ENCODE measurements at places on chromosomes 1 and 21.

GRCh38 chr21:45292399-45293219 is 4.9 kb upstream of the POFUT2 start:
- DNase-seq = peak; percentile 50

DNA sequence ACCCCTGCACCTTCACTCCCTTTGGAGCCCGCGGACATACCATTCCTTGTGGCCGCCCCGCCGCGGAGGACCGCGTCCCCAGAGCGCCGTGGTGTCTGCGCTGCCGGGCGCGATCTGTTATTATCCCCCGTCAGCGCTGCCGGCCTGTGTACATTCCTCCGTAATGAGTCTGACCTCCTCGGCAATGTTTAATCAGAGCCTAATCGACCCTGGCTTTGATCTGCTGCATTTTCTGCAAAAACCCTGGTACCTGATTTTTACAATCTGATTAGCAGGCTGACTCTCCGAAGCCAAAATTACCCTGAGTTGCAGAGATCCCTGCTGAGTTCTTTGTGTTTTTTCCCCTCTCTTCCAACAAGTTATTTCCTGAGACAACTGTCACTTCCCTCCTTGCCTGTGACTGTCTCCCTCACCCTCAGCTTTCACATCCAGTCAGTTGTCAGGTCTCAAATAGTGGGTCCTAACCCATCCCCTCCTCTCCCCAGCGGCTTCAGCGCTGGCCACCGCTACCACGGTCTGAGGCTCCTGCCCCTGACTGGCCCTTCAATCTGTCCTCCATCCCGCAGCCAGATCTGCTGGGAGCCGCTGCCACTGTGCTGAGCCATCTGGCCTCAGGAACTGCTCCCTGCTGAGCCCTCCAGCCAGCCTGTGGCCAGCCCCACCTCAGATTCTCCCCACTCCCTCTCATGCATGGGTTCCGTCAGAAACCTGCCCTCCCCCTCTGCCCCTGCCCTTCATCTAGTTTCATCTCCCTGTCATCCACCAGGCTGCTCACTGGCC is 53.5 kb downstream of the GLIS1 start:
- no peak for DNase-seq

DNA sequence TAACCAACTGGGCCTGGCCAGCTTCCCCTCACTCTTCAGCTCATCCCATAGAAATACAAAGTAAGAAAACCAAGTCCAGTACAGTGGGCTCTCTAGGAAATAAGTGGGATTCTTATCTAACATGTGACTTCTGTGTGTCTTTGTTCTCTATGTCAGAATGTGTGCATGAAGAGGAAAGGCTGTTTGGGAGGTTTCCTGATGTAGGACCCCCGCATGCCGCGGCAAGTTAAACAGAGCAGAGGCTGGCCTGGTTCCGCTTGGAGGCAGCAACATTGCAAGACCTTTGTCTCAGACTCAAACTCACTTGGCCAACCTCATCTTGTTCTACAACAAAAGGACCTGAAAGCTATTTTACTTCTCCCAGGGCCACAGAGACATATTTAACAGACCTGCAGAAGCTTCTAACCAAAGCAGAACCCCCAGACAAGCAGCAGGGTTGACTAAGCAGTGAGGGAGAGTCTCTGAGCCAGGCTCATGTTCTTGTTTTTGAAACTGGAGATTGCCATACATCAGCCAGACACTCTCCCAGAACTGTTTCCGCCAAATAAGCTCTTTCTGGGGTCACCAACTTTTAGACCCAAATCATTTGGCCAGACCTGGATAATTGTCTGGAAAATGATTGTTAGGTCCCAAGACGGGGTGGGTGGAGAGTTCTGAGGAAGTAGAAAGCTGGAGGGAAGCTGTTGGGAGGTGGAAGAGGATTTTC is 6.2 kb downstream of the MTARC2 start:
- DNase-seq = no peak

- DNase-seq = no peak
Measured at GRCh38 chr1:68542586-68542985, 45.7 kb upstream of the DEPDC1 start.

DNA sequence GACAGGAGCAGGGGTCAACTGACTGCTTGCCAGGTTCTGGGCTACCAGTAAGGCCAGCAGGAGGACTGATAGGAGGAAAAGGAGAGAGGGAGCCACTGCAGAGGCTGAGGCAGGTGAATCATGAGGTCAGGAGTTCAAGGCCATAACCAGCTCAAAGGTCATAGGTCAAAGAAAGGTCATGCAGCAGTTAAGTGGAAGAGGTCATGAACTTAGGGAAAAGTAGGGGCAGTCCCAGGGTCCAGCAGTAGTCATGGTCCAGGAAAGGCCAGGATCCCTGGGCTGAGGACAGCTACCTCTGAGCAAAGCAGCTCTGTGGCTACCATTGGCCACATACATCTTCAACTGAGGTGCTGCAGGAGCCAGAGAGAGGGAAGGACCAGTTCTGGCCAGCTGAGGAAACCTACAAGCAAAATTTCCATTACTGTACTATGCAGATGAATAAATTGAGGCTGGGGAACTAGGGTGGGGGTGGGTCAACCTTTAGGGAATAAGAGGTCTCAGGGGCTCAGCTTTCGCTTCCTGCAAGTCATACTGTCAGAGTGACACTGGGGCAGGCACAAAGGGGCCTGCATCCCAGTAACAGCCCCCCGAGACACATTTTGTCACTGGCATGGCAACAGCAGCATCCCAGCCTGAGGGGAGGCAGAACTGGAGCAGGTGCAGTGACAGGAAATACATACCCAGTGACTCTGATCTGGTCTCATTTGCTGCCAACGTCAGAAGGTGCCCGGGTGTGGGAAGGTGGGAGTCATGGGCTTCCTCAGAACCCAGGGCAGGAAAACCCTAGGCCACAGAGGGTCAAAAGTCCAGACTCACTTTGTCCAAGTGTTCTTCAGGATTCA is 5.2 kb upstream of the INPP5B start:
- no peak for DNase-seq

DNA sequence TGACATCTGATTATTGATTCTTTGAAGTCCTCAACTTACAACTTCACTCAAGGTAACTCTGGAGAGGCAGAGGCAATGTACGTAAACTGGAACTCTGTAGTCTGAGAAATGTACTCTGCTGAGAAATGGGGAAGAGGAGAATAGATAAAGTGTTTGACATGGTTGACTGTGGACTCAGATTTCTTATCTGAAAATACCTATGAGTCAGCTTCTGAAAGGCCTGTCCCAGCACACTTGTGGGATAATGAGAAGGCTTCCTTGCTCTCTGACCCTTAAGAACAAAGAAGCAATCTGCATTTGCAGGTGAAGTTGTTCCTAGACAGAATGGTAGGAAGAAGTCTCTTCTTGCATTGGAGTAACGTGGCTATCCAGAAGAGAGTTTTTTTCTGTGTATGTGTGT is 1573.5 kb downstream of the BRINP3 start:
- no peak for DNase-seq

GRCh38 chr1:56080123-56080522 is 499.2 kb downstream of the PLPP3 start:
- no peak for DNase-seq

DNA sequence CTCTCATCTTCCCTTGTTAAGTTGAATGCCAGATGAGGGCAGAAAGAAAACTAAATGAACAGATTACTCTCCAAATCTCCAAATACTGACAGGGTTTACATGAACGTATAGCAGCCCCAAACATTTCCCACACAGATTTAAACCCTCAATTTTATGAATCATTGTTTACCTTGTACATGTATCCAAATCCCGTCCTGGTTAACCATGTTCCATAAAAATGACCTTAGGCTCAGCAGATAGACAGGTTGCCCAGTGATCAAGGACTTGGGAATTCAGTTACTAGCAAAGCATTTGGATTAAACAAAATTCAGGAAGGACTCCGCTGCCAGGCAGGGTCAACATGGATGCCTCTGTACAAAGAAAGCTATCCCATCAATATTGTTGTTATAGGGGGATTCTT is 213.5 kb downstream of the GPATCH2 start:
- no peak for DNase-seq

- DNase-seq = peak; percentile 32
Measured at GRCh38 chr21:34983680-34984086, 65.4 kb downstream of the RUNX1 start.

DNA sequence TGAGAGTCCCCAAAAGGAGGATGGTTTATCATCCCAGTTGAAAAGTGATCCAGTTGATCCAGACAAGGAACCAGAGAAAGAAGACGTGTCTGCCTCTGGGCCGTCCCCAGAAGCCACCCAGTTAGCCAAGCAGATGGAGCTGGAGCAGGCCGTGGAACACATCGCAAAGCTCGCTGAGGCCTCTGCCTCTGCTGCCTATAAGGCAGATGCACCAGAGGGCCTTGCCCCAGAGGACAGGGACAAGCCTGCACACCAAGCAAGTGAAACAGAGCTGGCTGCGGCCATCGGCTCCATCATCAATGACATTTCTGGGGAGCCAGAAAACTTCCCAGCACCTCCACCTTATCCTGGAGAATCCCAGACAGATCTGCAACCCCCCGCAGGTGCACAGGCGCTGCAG is 43.3 kb downstream of the ZBTB17 start:
- DNase-seq = no peak

- DNase-seq = no peak
Measured at GRCh38 chr21:37207441-37208009, 59.6 kb downstream of the VPS26C start.

DNA sequence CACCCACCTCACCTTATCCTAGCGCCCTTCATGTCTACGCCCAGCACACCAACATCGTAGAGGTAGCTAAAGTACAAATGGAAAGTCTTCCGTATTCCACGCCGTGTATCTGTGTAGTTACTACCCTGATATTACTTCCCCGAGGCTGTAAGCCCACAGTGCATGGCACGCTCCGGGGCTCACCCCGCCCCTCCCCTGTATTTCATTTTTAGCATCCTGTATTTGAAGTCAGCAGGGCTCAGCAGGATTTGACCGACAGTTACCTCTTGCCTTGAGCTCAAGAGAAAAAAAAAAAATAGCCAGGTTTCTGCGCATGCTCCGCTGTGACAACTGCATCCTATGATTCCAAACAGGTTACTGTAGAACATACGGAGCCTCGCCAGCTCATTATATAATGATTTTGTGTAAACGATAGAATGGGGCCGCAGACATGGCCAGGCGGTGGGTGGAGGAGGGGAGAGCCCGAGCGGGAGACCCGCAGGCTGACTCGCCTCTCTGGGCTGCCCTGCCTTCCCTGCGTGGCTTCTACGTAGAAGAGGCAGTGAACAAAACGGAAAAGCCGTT is 1.3 kb downstream of the ABCG1 start:
- DNase-seq = no peak

- DNase-seq = no peak
Measured at GRCh38 chr1:47664356-47664755, 226.5 kb downstream of the FOXD2 start.

- no peak for DNase-seq
Measured at GRCh38 chr1:40385437-40386358, 12.2 kb downstream of the SMAP2 start.

DNA sequence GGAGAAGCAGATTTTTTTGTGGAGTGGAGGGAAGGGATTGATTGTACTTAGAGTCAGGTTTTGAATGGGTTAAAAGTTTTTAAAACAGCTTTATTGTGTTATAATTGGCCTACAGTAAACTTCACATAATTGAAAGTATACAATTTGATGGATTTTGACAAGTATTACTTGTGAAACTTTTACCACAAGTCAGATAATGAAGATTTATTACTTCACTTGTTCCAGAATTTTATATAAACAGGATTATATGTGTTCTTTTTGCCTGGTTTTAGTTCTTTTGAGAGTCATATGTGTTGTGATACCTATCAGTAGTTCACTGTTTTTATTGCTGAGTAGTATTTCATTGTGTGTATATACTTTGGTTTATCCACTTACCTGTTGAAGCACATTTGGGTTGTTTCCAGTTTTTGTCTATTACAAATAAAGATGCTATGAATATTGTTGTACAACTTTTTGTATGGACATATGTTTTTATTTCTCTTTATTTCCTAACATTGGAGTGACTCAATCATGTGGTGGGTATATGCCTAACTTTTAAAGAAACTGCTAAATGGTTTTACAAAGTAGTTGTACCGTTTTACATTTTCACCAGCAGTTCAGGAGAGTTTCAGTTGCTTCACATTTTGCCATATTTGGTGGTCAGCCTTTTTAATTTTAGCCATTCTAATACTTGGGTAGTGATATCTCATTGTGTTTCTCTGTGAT is 71.0 kb downstream of the DYRK1A start:
- no peak for DNase-seq

- DNase-seq = no peak
Measured at GRCh38 chr1:47565676-47566075, 127.8 kb downstream of the FOXD2 start.

- no peak for DNase-seq
Measured at GRCh38 chr1:167454304-167454893, 63.9 kb downstream of the CD247 start.

- no peak for DNase-seq
Measured at GRCh38 chr21:42115136-42115683, 44.1 kb downstream of the UMODL1 start.

DNA sequence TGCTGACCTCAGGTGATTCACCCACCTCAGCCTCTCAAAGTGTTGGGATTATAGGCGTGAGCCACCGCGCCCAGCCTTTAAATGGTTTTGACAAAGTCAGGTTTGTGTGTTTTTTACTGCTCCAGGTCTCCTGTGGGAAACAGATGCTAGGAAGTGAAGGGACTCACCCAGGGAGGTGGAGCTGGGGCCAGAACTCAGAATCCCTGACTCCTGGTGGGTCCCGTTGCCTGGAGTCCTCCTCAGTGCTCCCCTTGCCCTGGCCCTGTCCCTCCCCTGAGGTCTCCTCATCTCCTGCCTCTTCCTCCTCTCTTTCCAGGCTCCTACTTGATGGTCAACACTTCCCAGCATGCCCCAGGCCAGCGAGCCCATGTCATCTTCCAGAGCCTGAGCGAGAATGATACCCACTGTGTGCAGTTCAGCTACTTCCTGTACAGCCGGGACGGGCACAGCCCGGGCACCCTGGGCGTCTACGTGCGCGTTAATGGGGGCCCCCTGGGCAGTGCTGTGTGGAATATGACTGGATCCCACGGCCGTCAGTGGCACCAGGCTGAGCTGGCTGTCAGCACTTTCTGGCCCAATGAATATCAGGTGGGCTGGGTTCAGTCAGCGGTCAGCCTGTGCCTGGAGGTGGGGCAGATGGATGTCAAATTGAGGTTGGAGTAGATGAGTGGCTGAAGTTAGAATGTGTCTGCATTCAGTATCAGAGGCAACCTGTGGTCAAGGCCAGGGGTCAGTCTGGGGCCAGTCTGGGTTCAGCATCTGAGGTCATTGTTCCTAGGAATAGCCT is 22.1 kb downstream of the PTPRU start:
- DNase-seq = no peak

DNA sequence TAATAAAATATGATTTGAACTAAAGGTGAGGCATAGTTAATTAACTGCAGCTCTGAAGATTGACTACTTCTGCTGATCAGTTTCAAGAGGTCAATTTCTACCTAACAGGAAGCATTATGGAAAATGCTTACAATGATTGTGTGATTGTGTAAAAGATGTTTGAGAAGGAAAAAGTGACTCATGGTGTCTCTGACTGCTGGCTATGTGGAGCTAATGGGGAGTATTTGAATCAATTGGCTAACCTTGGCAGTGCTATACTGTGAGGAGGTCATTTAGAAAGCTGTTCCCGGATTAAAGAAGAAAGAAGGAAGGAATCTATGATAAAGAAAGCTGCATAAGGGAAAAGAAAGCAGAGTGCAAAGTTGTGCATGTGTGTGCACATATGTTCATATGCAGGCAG is 376.5 kb downstream of the ADGRL2 start:
- no peak for DNase-seq

GRCh38 chr1:22416555-22417454 is 34.8 kb upstream of the ZBTB40 start:
- DNase-seq = peak; percentile 51

GRCh38 chr1:57722285-57722978 is 298.6 kb upstream of the DAB1 start:
- no peak for DNase-seq
